ENCODE measurements at places on chromosomes 2 and 18.

DNA sequence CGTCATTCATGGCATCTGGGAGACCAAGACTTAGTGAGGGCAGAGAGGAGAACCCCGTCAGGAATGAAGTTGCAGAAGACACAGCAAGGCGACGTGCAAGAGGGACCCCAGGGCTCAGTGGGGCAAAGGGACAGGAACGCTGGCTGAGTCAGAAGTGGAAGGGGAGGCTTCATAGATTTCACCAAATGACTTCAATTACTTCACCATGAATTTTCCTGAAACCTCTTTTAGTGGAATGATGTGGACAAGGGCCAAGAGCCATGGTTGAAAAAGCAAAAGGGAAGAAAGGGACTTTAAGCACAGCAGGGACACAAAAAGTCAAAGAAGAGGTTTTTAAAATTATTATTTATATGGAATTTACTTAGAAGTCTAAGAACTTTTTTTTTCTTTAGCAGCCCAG lies 141.6 kb upstream of the PID1 start:
- DNase-seq: no peak

DNA sequence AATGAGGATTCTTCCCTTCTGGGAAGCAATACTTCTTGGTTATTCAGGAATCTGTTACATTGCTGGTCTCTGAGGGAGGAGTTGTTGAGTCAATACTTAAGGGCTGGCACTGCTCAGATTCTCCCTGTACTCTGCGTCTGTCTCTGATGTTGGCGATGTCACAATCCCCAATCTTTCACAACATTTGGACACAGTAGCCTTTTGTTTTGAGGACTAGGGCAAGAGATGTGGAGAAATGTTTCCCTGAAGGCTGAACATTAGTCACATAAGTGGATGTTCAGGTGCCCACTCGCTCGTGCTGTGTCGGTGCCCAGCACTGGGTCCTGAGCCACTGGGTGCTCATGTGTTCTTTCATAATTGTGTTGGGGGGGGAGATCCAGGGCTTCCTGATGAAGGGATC lies 55.0 kb downstream of the MAPK4 start:
- no peak for DNase-seq

GRCh38 chr18:48843162-48843561 lies 107.6 kb downstream of the SMAD7 start:
- no peak for DNase-seq

DNA sequence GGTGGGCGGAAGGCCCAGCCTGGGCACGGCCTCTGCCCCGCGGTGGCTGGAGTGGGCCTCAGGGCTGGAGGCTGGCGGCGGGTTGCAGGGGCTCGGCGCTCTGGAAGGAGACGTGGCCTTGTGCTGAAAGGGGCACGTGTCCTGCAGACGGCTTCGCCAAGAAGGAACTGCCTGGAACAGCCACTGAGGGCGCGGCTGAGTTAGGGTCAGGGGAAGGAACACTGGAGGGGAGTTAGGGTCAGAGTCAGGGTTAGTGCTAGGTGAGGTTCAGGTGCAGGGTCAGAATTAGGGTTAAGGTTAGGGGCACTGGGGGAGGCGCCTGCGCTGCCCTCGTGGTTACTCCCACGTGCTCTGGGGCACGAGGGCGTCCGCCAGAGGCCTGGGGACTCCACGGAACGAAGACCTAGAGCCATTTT lies 933 bp upstream of the ADNP2 start:
- DNase-seq: no peak

DNA sequence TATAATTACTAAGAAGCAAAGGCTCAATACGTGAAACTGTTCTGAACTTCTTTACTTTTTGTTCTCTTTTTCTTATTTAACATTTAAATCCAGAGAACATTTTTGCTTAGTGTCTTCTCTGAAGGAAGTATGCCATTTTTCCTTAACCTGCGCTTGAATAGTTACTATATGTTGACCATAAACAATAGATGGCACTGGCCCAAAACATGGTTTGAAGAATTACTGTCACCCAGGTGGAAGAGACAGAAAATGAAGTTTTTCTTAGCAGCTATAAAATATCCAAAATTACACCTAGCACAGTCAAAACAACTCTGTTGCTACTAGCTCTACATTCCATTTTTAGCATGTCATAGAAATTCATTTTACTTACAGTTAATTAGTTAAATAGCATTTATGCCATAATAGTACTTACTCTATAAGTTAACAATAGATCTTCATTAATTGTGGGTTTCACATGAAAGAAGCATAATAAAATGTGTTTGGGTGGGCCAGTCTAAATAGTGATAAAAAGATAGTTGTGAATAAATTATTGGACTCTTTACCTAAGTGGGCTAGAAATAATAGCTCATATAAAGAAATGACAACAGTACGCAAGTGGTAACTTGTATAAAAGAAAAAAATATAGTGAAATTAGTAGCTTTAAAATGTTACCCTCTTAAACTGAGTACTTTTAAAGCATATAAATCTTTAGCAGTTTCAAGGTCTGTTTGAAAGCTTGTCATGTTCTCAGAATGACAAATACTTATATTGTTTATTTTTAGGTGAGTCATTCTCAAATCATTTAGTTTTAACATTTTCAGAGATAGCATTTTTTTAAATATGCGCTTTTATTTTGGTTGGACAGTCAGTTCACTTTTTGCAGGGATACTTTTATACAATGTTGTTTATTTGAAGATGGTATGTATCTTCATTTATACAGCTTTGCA lies 3.7 kb downstream of the ETAA1 start:
- DNase-seq: no peak

DNA sequence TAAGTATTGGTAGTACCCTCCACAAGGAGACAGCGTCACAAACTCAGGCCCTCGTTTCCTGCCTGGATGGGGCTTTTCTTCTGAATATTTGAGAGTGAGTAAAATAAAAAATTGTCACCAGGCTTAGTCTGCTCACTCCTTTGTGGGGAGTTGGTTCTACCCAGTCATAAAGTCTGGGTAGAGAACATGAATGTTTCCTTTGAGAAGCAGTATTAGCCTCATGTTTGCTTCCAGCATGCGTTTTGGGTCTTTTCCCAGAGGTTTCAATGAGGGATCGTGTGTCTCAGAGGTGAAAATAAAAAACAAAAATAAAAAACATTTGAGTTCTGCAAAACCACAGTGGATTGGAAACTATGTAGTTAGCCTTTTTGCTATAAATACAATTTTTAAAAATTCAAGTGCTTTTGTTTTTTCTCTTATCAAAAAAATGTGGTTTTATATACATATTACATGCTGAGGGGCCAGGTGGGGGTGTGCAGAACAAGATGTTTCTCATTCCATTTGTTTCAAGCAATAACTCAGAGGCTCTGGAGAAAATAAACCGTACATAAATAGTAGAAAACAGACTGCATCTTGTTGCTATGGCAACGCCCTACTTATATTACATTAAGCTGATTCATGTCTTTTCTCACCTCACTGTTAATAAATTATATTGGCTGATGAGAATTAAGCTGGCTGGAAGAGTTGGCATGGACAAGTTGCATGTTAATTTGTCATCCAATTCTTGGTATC lies 225.4 kb upstream of the FBXO11 start:
- DNase-seq: no peak

DNA sequence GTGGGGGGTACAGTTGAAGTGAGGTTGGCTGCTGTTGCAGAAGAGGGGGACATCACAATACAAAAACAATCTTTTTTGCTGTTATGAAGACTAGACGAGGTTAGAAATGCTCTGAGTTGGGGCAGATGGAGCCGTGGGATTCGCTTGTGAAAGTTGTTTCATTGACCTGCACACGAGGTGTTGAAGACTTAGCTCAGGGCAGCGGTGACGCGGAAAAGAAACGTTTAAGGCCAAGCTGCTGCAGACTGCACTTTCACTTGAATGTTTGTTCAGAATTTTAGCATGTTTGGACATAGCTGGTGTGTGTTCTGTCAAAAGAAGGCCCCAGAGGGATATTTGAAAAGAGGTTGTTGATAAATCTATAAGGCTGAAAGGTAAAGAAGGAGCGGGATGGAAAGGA lies 46.3 kb downstream of the MTCL1 start:
- no peak for DNase-seq

DNA sequence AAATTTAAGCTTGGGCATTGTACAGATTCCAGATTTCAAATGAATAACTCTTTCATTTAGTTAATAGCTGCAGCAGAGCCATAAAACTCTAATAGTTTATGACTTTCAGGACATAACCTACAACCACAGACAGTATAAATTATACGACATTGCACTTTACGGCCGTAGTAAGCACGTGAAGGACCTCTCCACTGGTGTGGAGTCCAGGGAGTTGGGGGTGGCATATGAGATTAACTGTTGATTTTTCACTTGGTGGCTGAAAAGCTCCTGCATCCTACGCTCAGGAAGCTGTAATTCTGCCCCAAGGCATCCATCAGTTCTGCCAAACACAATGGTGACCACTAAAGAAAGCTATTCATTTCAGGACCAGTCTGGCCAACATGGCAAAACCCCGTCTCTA lies 376.2 kb downstream of the SOX11 start:
- no peak for DNase-seq

GRCh38 chr2:130864830-130865800 lies 28.4 kb downstream of the ARHGEF4 start:
- DNase-seq: peak; percentile 96

GRCh38 chr18:75574187-75574586 lies 146.7 kb upstream of the SMIM21 start:
- DNase-seq: no peak

DNA sequence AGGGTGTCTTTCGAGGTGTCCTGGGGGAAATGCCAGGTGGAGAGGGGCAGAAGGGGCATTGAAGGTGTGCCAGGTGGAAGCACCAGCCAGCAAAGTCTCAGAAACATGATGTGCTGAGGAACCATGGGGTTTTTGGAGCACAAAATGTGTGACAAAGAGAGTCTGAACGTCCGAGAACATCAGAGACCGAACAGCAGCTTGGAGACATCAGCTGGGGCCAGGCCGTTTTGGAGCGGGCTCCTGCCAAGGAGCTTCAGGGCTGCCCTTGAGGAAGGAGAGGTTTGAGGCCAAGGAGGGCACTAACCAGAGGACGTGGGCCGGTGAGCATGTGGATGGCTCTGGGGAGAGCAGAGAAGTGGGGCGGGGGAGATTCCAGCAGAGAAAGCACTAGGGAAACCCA lies 5.3 kb upstream of the MBP start:
- no peak for DNase-seq

- peak; percentile 72 for DNase-seq
These were observed 54.9 kb upstream of the CAPN13 start for GRCh38 chr2:30862054-30862651.

DNA sequence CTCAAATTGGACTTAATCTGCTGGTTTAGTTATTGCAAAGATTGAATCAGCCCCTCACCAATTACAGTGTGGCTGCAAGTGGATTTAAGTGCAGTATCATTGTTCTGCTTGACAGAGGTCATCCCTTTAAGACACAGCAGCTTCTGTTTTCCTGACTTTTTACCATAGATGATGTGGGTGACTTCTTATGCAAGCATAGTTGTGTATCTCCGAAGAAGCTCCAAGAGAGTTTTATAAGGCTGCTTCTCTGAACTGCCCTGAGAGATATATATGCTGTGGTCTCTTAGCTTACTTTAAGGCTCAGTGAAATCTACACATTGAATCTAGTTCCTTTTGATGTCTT lies 3.5 kb downstream of the TRIB2 start:
- no peak for DNase-seq

DNA sequence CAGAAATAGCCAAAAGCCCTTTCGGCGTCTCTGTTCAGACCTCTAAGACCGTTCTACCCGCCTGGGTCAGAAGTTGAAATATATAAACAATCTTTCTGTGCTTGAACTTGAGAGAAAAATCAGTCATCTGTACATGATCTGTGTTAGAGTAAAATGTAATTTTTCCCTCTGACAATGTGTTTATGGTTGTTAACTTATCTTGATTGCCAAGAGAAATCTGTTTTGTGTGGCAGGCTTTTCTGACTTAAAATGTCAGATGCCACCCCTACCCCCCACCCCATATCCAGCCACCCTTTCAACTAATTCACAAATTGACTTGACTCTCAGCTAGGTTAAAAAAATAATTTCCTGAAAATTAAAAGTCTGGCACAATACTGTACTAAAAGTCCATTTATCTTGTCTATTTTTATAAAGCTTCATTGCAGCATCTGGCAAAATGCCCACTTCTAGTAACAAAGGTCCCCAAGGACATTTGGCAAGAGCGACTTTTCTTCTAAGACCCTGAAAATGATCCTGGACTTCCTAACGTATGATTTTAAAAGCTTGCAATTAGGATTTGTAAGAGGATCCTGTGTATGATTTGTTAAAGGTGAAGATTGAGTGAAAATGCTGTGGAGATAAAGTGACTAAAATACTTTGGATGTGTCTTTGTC lies 304.2 kb downstream of the EPHA4 start:
- DNase-seq: no peak

- DNase-seq: no peak
These were observed 131.7 kb upstream of the FAM98A start for GRCh38 chr2:33730804-33731203.

DNA sequence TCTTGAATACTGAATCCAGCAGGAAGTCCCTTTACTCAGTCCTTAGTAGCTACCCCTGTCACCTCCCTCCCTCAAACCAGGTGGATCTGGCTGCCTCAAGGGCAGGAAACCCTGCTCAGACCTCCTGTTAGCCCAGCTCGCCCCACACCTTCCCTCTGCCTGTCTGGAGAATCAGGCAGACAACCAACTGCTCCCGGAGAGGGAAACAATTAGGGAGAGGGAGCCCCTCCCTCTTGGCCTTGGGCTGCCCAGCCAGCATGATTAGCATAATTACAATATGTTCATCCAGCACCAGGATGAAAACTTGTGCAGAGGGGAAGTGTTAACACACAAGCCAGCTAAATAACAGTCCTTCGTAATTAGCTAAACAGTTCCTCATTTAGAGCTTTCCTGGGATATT lies 185.5 kb downstream of the C1D start:
- no peak for DNase-seq

GRCh38 chr2:10547663-10548376 lies 99.7 kb upstream of the ODC1 start:
- DNase-seq: no peak

- DNase-seq: no peak
These were observed 270.8 kb downstream of the ZNF407 start for GRCh38 chr18:74868461-74868860.

DNA sequence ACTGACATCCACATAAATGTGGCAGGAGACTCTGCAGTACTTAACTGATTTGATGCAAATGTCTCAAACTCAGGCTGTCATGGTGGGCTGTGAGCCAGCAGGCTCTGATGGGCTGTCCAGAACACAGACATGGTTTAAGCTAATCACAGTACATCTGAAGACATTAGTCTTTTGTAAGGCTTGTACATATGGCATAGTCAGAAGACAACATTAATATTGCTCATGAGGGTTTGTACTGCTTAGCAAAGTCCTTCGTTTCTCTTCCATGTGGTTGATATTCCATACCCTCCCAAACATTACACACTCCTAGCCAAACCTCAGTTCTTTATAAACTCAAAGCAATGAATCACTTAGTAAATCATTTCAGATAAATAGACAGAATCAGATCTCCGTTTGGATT lies 330.6 kb downstream of the RND3 start:
- DNase-seq: no peak

DNA sequence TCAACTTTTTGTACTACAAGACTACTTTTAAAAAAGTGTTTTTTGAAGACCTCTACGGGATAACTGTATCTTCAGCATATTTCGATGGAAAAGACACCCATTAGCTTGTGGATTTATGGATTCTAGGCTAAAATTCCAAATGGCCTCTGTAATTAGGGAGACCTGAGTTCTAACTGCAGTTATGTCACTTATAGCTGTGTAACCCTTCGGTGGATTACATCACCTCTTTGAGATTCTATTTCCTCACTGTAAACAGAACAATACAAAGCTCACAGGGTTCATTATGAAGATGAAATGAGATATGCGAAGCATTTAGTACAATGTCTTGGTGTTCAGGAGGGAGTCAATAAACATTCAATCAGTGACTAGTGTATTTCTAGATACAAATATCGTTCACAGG lies 24.2 kb downstream of the LMAN2L start:
- DNase-seq: no peak
